ENCODE measurements at places on chromosomes 7 and 10.

DNA sequence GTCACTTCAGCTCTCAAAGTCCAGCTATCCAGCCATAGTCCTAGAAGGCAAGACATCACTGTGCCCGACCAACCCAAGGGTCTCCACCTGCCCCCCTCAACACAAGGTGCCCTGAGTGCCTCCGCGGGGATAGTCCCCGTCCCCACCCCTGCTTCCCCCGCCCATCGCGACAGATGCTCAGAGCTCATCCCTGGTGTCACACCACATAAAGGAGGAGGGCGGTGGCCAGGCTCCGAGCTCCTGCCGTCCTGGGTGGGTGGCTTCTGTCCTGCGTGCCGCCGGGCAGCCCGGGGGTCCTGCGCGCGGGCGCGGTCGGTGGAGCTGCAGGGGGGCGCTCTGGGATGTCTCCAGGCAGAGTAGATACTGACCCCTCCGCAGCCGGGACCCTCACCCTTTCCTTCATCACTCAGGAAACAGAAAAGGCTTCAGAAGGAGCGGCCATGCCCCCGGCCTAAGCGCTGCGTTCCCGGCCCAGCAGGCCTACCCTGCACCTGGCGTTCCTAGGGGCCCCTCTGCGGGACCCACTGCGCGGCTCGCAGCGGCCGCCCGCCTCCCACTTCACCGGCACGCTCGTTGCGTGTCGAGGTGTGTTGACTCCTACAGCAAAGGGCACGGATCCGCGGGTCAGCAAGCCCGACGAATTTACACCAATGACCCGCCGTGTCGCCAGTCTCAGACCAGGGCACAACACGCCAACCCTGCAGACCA is 53.4 kb downstream of the ALOX5 start:
- DNase-seq, result no peak

DNA sequence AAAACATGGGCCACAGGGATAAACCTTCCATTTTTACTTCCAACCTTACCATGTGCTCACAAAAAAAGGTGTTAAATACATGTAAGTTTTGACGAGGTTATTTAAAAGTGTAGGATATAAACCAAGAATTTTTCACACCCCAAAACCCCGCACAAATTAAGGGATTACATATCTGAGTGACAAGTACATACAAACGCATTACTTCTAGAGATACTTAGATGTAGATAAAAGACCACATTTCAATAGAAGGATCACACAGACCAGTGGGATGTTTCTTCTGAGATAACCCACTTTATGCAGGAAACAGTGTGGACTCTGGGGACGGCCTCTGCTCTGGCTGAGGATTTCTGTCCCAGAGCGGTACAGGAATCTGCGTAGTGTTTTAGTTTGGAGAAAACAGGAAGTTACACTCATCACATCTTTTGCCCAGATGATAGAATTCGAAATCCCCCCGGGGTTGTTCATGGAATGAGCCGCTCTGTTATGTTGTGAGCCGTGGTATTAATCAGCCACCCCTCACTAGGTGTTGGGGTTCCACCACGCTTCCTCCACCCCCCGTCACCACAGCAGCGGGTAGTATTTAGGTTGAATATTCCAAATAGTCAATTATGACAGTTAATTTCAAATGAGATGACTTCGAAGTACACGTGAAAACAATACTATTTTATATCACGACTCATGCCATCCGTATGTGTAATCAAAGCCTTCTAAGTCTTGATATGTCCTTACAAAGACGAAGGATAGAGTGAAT is 1.3 kb upstream of the CUL1 start:
- no peak for DNase-seq

DNA sequence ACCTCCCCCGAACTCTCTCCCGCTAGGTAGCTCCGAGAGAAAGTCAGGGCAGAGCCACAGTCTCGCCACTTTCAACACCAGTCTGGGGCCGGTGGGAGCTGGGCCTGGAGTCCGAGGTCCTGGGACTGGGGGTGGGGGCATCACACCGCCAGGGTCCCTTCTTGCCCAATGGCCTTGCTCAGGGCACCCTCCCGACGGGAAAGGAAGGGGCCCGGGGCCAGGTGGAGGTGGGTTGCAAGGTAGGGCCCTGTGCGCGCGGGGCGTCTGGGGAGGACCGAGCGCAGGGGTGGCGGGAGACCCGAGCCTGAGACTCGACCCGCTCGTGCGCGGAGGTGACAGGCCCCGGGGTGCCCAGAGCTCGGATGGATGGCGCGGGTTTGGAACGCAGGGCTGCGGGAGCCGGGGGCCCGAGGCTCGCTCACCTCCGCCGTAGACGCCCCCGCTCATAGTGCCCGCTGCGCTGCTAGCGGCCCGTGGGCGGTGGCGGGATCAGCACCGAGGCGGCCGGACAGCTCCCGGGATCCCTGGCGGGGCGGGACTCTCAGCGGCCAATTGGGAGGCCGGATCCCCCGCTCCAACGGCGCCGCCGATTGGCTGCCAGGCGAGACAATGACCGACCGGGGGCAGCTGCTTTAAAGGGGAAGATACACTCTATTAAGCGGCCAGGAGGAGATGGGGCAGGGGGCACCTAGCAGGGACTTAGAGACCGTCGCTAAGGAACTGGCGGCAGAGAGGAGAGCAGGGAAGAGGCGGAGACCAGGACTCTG is at the start of gene ACTL6B:
ACTL6B (minus strand) TSS at position 541 of the 767 bp plus-strand sequence; CDS start at position 447, 94 bp downstream.
- DNase-seq, result peak; percentile 68

GRCh38 chr7:39429421-39429820 is 136.8 kb upstream of the YAE1 start:
- no peak for DNase-seq

GRCh38 chr10:69321039-69321715 is 42.9 kb downstream of the HK1 start:
- no peak for DNase-seq

DNA sequence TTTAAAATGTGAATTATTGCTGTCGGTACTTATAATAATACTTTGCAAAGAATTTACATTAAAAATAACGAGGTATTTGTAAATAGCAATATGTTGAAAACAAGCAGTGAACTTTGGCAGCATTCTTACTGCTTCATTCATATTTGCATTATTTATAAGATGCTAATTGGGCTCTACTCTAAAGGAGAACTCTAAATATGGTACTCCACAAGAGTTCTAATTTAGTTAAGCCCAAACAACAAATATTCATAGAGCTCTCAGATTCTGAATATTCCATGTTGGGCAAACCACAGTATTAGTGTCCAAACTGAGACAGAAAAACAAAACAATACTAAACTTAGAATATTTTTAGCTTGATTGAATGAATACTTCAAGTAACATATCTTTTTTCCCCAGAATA is 904.4 kb upstream of the LRRTM3 start:
- DNase-seq, result no peak

DNA sequence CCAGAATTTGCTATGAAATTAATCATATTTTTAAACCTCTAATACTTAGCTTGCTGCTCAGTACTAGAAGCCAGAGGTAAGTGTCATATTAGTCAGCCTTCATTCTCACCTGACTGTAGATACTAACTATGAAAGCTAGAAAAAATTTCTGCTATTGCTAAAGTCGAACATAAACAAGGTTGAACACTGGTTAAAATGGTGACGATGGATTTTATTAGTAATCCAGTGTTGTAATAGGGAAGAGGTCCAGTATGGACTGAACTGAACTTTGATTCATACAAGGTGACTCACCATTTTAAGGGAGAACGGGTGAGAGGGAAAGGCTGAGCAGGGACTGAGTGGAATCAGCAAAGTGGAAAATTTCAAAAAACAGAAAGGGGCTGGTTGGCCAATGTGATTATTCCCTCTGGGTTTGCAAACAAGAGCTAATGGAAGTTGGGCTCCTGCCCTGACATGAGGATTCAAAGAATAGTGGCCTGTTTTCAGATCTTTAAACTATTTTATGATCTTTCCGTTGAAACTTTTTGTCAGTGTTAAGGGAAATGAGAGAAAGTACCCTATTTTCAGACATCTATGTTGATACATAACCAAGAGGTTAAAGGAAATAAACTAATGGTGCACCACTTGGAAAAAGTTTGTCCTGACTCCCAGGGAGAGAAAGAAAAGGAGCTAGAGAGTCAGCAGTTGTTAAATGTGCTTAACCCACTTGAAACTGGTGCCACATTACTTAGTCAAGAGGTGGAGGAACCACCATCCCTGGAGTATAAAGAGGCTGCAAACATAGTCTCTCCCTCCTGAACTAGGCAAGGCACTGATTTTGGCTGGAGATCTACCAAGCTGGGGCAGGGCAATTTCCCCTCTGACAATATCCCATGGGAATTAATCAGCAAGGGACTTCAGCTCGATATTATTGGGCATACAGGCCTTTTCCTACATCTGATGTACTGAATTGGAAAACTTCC is 15.3 kb upstream of the AKR1C1 start:
- DNase-seq, result no peak

- DNase-seq, result no peak
Measured at GRCh38 chr7:42272793-42273665, 36.0 kb upstream of the GLI3 start.

- no peak for DNase-seq
Measured at GRCh38 chr10:18429335-18429734, 222.1 kb downstream of the NSUN6 start.

GRCh38 chr10:3426190-3426845 is 253.7 kb upstream of the PITRM1 start:
- DNase-seq, result no peak

GRCh38 chr10:95391581-95392216 is 100.9 kb upstream of the PDLIM1 start:
- DNase-seq, result no peak

- DNase-seq, result no peak
Measured at GRCh38 chr7:139588632-139589031, 65.1 kb downstream of the CLEC2L start.

DNA sequence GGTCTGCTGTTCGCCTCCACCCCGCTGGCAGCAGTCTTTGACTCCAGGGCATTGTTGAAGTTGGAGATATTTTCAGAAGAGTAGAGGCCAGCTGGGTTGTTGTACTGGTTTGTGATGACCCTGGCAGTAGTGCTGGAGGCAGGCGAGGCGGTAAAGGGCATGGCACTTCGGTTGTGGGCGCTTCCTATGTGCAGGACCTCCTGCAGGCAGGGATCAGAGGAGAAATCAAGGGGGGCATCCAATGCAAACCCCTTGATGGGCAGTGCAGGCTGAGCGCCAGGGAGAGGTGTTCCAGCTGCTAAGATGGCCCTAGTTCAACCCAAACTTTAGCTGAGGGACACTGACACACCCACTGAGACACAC is 27.0 kb downstream of the PDLIM1 start:
- DNase-seq, result no peak

DNA sequence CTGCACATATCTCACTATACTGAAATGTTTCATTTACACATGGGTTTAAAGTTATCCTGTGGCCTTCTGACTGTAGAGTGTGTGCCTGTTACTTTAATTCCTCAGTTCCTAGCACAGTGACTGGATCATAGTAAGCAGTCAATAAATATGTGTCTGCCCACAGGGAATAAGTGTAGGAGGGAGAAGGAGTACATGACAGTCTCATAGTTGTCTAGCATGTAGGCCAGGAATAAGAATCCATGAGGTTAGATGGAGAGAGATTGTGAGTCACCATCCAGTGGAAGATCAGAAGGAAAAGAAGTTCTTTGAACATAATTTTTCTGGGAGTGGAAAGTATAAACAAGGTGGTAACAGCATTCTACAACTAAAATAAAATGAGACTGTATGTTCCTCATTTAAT is 36.6 kb upstream of the SEMA3A start:
- DNase-seq, result no peak

GRCh38 chr7:22996470-22996869 is 17.5 kb downstream of the HYCC1 start:
- DNase-seq, result no peak

DNA sequence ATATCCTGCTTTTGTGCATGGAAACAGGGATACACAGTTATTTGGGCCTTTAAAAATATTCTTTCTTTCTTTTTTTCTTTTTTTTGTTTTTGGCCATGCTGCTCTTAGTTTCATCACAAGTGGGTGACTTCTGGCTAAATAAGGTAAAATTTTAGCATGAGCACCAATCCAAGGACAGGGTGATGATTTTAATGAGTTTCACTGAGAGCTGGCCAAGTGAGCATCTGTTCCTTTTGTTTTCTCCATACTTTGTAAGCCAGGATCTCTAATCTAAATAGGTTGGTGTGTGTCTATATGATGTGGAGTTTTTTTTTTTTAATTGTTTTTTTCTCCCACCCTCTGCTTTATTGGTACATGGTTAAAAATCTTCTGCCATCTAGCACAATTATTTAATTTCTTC is 106.8 kb downstream of the POLL start:
- DNase-seq, result peak; percentile 49

Data from NCI-H1694 treated with DMSO at 0.1 percent for 48 hours (cell line).